ENCODE measurements at places on chromosomes 3 and 15. TPM values are rescaled to one million over a fixed set of nuclear protein-coding genes. Genes with fewer than 3 reads are reported as not detected.

GRCh38 chr15:67925182-67925581 lies 85.3 kb upstream of the RNU6-1 start:
- no peak for DNase-seq

- no peak for DNase-seq
Measured at GRCh38 chr3:175713268-175713667, 854.1 kb downstream of the NAALADL2 start.

DNA sequence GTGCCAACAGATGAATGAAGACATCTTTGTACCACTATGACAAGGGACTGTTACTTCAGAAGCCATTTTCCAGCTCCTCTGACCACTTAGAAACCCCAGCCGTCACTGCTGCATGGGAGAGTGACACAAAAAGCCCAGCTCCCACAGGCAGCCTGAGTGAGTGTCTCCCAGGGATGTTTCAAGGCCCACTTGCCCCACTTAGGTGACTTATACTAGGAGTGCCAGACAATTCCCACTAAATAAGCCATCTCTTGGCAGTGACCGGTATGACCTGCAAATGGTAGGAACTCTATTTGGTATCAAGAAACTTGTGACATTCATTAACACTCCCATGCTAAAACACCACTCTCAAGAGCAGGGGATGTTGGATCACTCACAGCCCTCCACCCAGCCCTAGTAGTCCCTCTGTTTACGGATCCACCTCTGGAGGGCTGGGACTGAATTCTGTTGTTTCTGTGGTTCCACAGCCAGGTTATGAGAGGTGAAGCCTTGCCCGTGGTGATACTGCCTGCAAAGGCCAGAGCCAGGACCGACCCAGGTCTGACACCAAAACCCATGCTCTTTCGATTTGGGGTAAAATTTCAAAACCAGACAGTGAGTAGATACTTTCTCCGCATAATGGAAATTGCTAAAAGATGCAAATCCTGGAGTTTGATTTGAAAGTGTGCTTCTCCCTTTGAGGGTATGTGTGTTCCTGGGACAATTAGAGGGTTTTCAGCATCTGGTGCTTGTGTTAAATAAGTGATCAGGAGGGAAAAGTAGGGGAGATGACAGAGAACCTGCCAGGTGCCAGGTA lies 14.5 kb downstream of the RBP1 start:
- no peak for DNase-seq

DNA sequence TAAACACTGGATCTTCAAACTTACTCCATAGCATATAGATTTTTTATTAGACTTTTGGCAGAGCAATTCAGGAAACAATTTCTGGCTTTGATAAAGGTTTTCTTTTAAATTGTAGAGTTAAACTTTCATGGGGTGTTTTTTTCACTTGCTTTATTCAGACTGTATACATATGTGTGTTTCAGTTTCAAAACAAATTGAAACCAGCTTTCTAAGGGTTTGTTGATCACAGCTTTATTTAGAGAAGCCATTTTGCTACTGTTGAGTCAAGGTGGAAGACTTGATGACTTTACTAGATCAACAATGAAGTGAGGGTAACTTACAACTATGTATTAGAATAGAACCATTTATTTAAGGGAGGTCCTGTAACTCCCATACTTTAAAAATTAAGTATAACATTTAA lies 6.2 kb downstream of the UBE2E1 start:
- DNase-seq: no peak

DNA sequence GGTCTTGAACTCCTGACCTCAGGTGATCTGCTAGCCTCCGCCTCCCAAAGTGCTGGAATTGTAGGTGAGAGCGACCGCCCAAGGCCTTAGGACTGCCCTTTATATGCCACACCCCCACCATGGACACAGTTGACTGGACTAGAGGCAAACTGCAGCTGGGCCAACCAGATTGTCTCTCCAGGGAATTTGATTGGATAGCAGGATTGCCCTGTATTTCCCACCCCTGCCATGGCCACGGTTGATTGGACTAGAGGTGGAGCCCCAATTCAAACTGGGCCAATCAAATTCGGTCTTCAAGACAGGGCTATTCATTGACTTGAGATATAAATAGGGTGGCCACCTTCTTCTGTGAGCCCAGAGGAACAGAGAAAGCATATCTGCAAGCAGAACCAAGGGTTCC lies 6.9 kb upstream of the CLPX start:
- DNase-seq: peak; percentile 25

GRCh38 chr3:182632077-182632393 lies 161.3 kb upstream of the ATP11B start:
- no peak for DNase-seq

DNA sequence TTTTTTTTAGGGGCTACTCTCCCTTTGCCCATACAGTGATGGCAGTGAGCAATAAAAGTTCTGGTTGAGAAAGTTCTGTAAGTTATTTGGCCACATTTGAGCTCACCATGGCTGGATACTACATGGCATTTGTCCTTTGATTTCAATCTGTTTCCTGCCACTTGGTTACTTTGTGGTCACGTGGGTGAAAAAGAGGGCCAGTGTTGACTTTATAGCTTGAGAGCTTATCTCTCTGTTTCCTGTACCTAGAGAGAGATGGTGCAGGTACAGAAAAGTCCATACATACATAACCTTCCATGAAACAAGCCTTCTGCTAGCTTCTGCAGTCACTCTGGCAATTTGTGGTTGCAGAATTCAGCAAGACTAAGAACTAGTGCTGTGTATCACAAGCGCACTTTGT lies 23.4 kb upstream of the MECOM start:
- DNase-seq: peak; percentile 43

- DNase-seq: no peak
Measured at GRCh38 chr3:81045246-81045645, 716.2 kb downstream of the GBE1 start.

- DNase-seq: peak; percentile 94
Measured at GRCh38 chr3:177357352-177358090, 160.2 kb upstream of the TBL1XR1 start.

DNA sequence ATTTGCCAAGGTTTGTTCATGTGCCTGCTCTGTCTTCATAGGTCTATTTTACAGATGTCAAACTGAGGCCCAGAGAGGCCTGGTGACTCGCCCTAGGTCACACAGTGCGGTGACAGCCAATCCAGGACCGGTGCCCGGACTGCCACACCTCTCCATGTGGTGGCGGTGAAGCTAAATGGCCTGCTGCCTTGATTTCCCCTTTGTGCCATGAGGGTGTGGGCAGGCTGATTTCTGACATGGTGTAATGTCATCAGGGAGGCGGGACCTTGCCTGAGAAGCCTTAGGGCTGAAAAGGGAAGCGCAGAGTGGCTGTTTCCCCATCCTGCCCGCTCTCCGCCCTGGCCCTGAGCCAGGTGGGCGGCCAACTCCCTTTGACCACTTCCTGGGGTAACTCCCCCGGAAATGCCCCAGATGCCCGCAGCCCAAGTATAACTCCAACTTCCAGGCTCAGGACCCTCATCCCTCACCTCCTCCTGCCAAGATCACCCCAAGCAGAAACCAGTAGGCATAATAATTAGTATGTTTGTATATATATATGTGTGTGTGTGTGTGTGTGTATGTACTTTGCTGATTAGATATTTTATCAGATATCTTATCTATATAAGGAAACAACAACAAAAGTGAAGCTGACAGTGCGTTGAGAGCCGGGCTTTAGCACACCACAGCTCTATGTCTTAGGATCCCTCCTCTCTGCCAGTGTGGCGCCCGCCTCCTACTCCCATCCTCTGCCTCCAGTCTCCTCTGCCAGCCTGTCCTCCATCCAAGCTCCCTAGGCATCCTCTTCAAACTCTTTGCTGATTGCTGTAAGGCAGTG lies 63.9 kb downstream of the IQSEC1 start:
- no peak for DNase-seq

DNA sequence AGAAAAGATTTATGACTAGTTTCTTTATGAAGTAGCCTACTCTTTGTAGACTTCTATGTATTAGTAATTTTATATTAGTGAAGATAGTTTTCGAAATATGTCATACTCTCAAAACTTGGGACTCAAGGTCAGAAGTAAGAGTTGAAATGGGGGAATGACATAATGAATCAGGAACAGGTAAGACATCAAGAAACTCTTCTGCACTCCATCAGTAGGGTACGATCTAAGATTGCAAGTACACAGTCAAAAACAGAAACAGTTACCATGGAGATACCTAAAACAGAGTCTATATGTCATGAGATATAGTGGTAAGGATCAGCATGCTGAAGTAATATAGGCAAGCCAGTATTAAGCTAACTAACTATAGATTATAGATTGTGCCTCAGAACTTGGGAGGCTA lies 187.0 kb upstream of the MLF1 start:
- DNase-seq: no peak

DNA sequence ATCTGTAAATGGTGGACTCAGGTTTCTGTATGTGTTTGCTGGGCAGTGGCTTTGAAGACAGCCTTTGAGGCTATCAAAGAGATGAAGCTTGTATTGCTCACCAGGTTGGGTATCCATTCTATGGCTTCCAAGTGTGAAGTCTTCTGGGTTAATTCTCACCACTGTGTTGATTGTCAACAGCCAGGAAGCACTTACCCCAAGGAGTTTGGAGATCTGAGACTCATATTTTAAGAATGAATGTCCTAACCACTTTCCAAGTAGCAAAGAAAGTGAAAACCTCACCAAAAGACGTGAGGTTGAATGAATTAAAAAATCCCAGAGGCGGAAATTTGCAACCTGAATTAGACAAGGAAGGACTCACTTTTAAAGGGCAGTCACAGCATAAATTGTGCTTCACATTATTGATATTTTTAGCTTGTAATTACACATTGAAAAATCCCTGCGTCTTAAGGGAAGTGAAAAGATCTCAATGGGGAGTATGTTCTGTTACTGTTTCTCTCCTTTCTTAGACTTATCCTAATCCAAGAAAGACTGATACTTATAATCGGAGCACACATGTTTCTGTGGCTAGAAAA lies 304.0 kb upstream of the TPRG1 start:
- DNase-seq: no peak

DNA sequence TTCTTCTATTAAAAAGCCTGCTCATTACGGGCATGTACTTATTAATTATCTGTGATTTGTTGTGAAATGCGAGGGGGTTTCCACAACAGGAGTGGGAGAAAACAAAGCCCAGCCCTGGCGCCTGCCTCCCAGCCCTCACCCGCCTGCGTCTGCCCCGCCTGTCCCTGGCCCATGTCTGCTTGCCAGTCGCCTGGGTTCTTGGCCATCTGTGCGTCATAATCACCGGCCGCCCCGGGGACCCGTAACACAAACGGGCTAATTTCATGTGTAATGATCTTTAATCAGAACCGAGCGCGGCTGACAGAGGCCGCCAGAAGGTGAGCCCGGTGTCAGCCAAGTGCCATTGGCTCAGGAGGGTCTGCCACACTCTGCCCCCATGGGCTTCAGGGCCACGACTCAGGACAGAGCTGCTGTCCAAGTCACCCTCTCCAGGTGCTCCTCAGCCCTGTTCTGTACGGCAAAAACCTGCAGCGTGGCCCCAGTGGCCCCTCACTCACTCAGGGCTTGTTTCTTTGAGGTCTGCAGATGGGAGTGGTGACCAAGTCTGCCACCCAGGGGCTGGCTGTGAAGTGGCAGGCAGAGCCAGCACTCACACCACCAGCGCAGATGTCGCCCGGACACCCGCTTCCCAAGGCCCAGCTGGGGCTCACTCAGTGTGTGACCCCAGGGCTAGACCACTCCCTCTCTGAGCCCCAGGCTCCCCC lies 28.8 kb upstream of the TMEM115 start:
- DNase-seq: no peak

GRCh38 chr3:118476885-118477618 lies 557.6 kb downstream of the IGSF11 start:
- DNase-seq: no peak

DNA sequence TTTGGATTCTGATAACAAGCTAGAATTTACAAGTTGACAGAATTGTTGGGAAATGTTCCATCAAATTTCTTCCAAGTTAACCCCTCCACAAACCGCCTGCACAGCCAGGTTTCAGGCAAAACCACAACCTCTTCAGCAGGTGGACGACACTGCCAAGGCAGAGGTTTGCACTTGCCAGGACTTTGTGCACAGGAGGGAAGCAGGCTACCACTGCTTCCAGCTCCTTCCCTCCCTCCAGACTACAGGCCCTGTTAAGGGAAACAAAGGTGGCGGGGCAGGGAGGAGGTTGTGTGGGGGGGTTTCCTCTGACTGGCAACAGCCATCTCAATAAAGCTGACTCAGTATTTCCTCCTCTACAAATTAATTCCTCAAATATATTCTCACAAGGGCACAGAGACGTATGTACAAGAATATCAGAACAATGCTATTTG lies 42.2 kb downstream of the TBC1D2B start:
- no peak for DNase-seq

DNA sequence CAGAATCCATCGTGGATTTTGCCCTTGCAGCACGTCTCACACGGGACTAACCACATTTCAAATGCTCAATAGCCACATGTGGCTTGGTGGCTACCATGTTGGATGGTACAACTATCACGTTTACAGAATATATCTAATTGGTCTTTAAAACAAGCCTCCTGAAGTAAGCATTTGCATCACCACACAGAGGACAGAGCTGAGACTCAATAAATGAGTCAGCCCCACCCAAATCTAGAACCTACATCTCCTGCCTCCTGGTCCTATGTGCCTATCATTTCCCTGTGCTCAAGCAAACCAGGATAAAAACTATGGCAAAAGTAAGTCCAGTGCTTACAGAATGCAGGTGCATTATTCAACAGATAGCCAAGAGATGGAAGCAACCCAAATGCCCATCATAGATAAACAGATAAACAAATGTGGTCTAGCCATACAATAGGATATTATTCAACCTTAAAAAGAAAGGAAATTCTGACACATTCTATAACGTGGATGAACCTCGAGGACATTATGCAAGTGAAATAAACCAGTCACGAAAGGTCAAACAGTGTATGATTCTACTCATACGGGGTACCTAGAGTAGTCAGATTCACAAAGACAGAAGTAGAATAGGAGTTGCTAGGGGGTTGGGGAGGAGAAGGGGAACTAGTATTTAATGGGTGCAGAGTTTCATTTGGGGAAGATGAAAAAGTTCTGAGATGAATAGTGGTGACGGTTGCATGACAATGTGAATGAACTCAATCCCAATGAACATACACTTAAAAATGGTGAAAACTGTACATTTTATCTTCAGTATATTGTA lies 43.9 kb downstream of the SRGAP3 start:
- no peak for DNase-seq

DNA sequence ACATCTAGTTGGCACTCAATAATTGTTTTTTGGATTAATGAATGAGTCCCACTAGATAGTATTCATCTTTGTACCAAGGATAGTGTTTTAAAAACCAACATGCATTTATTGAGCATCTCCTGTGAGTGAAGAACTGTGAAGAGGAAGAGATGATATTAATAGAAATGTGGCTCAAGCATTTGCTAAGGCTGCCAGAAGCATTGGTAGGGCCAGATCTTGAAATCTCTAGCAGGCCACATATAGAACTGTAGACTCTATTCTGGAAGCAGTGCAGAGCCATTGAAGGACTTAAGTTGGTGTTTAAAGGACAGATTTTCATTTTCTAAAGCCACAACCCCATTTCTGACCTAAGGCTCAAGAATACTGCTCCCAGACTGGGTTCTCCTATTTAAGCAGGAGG lies 99.0 kb downstream of the NEK11 start:
- DNase-seq: no peak

GRCh38 chr3:132318451-132318850 lies 1.2 kb downstream of the ACP3 start:
- DNase-seq: no peak

Gene ADGRG7
- 0.08 TPM for total RNA-seq

Gene IMPDH2
- 265 TPM for total RNA-seq

Gene SKOR1
- total RNA-seq: 0.18 TPM

Gene KLHL6
- not detected for total RNA-seq

Gene FBXL2
- not detected for total RNA-seq

Gene PRSS50
- total RNA-seq: not detected

Gene GOLGA8G
- total RNA-seq: not detected

Gene ITIH4
- total RNA-seq: not detected

Gene RBPMS2
- total RNA-seq: not detected

All from HT-29 (cell line).